ENCODE measurements at places on chromosomes 1 and 21.
A peak's percentile ranks its signal among the peaks of the same experiment; 100 is the strongest.

DNA sequence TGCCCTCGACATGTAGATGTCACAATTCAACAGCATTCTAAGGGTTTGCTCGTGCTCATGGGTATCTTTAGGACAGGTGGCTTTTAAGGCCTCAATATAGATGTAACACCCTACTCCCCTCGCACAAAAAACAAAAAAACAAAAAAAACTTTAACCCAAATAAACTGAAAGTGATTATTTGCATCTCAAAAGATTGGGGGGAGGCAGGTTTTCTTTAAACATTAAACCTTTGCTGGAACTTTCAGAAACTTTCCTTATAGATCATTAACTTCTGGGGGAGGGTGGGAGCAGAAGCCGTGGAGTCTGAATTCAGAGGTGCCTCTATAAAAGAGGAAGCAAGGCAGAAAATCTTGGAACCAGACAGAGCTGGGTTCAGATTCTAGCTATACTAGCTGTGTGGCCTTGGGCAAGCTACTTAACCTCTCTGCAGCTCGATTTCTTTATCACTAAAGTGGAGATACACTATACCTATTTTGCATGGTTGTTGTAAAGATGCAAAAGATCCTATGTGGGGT, 3.2 kb upstream of the KIAA1614 start:
- H3K36me3 ChIP-seq, result no peaks in the 10 kb centered on the region
- H3K4me3 ChIP-seq, result no peak overlapping the region
- DNase-seq, result no peak
- H3K27ac ChIP-seq, result no peak overlapping the region
- no peaks in the 10 kb centered on the region for H3K4me1 ChIP-seq

- DNase-seq, result no peak
- H3K27ac ChIP-seq, result no peak overlapping the region
- no peaks in the 10 kb centered on the region for H3K4me1 ChIP-seq
- no peaks in the 10 kb centered on the region for H3K27me3 ChIP-seq
- no peak overlapping the region for H3K4me3 ChIP-seq
- H3K36me3 ChIP-seq, result no peaks in the 10 kb centered on the region
These were observed 137.6 kb upstream of the RNPC3 start for GRCh38 chr1:103387898-103388297.

DNA sequence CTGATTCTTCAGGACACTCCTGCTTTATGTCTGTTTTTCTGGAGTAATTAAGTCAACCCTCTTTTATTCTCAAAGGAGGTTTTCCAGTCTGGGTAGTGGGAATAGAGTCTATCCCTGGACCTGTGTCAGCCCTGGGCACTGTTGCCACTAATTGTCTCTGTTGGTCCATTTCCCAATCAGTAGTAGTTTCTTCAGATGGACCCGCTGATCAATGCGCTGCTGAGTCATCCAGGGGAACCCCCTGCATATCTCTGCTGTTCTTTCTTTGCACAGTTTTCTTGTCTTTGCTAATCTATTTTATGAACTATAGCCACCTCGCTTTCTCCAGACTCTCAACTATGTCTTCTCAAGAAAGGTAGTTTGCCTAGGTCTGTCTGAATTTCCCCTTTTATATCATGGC, 82.5 kb downstream of the TNNI3K start:
- no peak overlapping the region for H3K4me3 ChIP-seq
- no peak overlapping the region for H3K27ac ChIP-seq
- no peak for DNase-seq
- H3K27me3 ChIP-seq, result no peaks in the 10 kb centered on the region

GRCh38 chr1:59693406-59693805, 121.3 kb upstream of the HOOK1 start:
- H3K36me3 ChIP-seq, result no peaks in the 10 kb centered on the region
- H3K4me1 ChIP-seq, result no peaks in the 10 kb centered on the region
- H3K27ac ChIP-seq, result no peak overlapping the region
- no peaks in the 10 kb centered on the region for H3K27me3 ChIP-seq
- no peak overlapping the region for H3K4me3 ChIP-seq

DNA sequence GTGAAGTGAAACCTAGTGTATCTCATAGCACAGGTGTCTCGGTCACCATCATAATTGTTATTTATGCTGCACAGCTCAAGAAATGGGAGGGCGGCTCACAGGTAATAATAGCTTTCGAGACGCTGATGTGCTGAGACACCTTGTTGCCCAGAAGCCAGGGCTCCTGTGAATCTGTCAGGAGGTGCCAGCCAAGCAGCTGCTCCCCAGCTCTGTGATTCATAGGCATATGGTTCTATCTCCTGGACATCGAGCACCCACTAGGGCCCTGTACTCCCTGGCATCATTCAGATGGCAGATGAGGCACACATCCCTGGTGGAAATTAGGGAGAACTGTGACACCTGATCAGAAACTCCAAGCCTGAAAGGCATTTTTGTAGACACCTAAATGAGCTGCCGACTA, 53.5 kb downstream of the SYT6 start:
- DNase-seq, result no peak
- no peaks in the 10 kb centered on the region for H3K4me1 ChIP-seq
- H3K4me3 ChIP-seq, result no peak overlapping the region
- no peak overlapping the region for H3K27ac ChIP-seq
- peaks cover 33% of the 10 kb centered on the region for H3K36me3 ChIP-seq

- H3K27ac ChIP-seq, result no peak within 1 kb of the TSS
- H3K27me3 ChIP-seq, result no peaks in the 10 kb centered on the region
- H3K4me1 ChIP-seq, result no peaks in the 10 kb centered on the region
- no peak within 1 kb of the TSS for H3K4me3 ChIP-seq
- no peaks in the 10 kb centered on the region for H3K36me3 ChIP-seq
- peak; percentile 58 for DNase-seq
These were observed at the start of gene CFAP126 for GRCh38 chr1:161367684-161368400. Gene CFAP126 (minus strand): TSS chr1:161367876. CDS start chr1:161367868, 8 bp downstream.

DNA sequence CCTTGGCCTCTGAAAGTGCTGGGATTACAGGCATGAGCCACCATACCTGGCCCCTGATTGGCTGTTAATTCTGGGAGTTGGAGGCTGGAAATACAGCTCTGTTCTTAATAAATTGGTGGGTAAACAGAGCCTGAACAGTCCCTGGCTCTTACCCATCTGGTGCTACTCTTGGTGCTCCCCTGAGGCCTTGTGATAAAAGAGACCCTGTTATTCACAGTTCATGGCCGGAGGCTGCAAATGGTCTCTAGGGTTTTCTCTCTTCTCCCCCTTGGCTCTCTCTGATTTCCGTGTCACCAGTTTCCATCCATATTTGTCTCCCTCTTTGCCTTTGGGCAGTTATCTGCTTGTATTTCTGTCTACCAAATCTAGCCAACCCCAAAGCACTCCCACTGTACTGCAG, 17.2 kb downstream of the NFASC start:
- no peaks in the 10 kb centered on the region for H3K27me3 ChIP-seq
- H3K4me3 ChIP-seq, result no peak overlapping the region
- H3K4me1 ChIP-seq, result peaks cover 3% of the 10 kb centered on the region
- no peak for DNase-seq
- no peak overlapping the region for H3K27ac ChIP-seq

DNA sequence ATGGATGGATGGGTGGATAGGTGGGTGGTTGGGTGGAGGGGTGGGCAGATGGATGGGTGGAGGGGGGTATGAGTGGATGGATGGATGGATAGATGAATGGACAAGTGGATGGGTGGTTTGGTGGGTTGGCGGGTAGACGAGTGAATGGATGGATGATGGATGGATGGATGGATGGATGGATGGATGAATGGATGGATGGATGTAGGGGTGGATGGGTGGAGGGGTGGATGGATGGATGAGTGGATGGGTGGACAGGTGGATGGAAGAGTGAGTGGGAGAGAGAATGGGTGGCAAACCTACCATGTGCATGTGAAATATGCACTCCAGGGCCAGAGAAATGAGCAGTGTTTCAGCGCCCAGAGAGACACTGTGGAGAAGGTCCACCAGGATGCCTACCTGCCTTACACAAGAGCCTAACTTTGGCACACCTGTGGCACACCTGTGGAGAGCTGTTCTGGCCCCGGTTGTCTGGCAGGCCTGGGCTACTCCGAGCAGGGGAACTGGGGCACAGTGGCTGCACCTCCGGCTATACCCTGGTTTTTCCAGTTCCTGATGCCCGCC, 12.8 kb downstream of the EPHA2 start:
- peaks cover 9% of the 10 kb centered on the region for H3K36me3 ChIP-seq
- no peak overlapping the region for H3K27ac ChIP-seq
- no peaks in the 10 kb centered on the region for H3K27me3 ChIP-seq

DNA sequence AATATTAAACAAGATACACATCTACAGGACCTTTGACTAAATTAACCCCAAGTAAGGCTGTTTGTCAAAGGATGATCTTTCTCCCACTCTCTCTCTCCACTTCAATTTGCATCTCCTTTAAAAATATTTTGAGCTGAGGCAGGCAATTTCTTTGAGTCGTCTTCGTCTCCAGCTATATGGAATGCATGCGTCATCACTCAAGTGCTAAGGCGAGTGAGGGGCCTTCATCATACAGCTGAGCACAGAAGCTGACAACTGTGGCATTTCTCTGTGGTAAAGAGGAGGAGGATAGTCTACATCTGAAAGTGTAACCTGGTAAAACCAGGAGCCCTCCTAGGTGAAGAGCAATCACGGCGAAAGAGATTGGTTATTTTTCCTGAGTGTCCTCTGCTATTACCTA, 7.6 kb downstream of the EPHX4 start:
- no peak overlapping the region for H3K27ac ChIP-seq
- H3K4me3 ChIP-seq, result no peak overlapping the region
- no peaks in the 10 kb centered on the region for H3K27me3 ChIP-seq
- H3K36me3 ChIP-seq, result no peaks in the 10 kb centered on the region

DNA sequence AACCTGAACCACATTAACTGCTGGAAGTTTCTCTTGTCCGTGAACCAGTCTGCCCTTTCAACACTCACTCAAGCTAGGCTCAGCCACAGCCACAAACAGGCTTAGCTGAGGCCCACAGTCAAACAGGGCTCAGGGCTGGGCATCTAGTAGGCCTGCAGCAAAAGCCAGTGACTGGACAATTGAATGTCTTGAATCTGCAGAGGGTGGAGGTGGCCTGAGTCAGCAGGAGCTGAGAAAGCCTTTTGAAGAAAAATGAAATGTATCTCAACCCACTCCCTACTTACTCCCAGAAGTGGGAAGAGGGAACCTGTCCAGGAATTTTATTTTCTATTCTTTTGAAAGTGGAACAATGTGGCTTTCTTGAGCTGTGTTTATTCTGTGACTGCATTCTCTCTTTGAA, 95.4 kb downstream of the PTPRU start:
- H3K36me3 ChIP-seq, result no peaks in the 10 kb centered on the region
- H3K27ac ChIP-seq, result no peak overlapping the region
- no peaks in the 10 kb centered on the region for H3K4me1 ChIP-seq
- no peak for DNase-seq
- H3K4me3 ChIP-seq, result no peak overlapping the region

DNA sequence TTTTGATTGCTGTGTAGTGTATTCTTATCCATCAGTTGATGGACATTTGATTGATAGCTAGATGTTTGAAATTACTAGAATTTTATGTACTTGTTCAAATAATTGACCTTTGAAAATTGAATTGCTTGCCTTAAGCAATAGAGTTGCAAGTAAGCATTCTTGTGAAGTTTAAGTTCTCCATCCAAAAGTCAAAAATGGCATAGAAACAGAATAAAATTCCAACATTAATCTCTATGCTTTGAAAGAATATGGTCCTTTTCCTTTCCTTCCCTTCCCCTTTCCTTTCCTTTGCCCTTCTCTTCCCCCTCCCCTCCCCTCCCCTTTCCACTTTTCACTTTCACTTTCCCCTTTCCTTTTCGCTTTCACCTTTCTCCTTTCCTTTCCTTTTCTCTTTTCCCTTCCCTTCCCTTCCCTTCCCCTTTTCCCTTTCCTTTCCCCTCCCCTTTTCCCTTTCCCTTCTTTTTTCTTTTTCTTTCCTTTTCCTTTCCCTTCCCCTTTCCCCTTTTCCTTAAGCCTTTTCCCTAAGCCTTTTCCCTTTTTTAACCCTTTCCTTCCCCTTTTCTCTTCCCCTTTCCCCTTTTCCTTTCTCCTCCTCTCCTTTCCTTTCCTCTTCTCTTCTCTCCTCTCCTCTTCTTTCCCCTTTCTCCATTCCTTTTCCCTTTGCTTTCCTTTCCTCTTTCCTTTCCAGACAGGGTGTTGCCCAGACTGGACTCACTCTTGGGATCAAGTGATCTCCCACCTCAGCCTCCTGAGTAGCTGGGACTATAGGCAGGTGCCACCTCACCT, 67.4 kb downstream of the SASS6 start:
- H3K27ac ChIP-seq, result no peak overlapping the region
- H3K4me3 ChIP-seq, result no peak overlapping the region
- H3K36me3 ChIP-seq, result peaks cover 7% of the 10 kb centered on the region
- no peaks in the 10 kb centered on the region for H3K4me1 ChIP-seq
- no peaks in the 10 kb centered on the region for H3K27me3 ChIP-seq
